Amygdala (tissue), 56 donors: ENCODE measurements at places on chromosomes 11 and 22.

GRCh38 chr11:121018746-121019145 lies 5.2 kb upstream of the TBCEL start:
- no peak for DNase-seq

DNA sequence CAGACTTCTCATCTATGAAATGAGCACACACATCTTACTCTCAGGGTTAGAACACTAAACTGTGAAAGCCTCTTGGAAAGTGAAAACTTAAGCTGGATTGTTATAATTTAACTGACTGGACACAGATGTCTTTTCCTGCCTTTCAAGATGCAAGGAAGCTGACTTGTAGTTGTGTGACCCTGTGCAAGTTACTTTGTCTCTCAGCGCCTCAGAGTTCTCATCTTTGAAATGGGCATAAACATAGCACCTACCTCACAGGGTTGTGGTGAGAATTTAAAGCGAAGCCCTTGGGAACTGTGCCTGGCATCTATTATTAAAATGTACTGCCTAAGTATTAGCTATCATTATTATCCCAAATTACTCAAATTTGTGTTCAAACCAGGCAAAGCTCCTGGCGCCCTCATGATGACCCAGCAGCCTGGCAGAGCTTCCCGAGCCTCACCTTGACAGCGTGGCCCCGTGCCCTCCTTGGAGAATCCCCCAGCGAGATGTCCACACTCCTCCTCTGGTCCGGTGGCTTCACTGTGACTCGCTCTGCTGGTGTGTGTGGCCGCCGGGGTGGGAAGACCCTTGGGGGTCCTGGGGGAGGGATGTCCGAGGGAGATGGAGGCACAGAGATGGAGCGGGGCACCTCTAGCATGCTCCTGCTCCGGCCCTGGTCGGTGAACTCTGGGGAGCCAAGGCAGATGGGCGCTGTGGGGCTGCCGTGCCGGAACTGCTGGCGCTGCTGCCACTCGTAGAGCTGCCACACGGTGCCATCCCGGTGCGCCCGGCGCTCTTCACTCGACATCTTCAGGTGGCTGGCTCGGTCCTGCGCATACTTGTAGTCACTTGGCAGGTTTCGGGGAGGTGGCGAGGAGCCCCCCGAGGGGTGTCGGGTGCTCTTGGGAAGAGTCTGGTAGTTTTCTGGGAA lies 78.2 kb downstream of the C11orf58 start:
- DNase-seq: no peak

DNA sequence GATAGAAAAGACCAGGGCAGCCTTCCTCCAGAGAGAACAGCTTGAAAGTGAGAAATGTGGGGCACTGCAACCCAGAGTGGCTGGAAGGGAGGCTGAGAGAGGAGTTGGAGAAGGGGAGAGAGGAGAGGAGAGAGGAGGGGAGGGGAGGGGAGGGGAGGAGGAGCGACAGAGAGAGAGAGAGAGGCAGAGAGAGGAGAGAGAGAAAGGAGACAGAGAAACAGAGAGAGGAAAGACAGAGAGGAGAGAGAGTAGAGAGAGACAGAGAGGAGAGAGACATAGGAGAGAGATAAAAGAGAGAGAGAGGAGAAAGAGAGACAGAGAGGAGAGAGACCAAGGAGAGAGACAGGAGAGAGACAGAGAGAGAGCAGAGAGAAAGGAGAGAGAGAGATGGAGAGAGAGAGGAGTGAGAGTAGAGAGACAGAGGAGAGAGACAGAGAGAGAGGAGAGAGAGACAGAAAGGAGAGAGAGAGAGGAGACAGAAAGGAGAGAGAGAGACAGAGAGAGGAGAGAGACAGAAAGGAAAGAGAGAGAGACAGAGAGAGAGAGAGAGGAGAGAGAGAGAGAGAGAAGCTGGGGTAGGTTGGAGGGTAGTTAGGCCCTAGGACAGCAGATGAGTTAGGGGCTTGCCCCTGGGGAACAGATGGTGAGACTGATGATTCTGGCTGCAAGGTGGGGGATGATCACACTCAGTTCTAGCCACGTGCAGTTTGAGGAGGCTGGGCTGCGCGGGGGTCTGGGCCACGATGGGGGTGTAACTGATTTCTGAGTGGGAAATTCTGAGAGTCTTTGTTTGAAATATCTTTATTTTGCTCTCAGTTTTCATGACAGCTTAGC lies 8.5 kb upstream of the SCYL1 start:
- DNase-seq: no peak

DNA sequence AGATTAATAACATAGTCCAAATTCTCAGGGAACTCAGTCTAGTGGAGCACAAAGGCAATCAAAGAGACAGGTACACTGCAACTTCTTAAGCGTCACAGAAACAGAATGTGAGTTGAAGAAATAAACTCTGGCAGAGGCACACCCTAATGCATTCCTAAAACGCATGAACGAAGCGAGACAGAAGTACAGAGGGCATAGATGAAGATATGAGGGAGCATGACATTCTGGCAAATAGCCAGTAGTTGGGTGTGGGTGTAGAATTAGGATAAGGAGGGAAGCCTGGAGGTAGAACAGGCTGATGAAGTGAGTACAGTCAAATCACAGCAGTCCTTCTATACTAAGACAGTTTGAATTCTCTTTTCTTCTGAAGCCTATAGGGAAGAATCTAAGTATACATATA lies 838.7 kb upstream of the API5 start:
- DNase-seq: no peak

- no peak for DNase-seq
These were observed 242.3 kb downstream of the SWAP70 start for GRCh38 chr11:9905960-9906791.

DNA sequence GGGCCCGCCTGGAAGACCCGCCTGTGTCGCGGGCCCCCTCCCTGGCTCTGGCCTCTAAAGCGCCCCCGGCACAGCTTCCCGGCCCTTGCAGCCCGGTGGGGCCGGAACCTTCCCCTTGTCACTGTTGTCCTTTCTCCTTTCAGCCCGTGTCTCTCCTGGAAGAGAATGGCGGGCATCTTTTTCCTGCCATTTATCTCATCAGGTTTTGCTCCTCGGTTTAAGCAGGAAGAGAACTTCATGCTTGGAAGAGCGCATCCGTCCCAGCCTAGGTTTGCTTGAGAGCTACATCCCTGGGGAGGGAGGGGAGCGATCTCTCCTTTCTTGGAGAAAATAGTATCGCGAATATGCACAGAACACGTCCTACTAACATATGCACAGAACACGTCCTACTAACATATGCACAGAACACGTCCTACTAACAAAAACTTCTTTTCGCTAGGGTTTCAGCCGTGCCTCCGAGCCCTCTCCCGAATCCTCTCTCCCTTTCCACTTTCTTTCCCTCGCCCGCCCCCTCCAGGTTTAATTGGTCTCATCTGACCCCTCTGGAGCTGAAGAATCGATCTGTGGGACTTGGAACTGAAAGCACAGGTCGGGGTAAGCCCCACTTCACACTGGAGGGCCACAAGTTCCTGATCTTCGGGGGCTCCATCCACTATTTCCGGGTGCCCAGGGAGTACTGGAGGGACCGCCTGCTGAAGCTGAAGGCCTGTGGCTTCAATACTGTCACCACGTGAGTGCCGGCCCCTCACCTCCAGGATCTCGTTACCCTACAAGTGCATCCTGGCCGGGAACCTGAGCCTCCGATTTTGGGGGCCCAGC lies 1.2 kb downstream of the GLB1L3 start:
- DNase-seq: no peak

GRCh38 chr22:44221710-44222475 lies 41.2 kb downstream of the PARVG start:
- DNase-seq: no peak

GRCh38 chr22:38202437-38203089 lies 769 bp downstream of the MAFF start:
- DNase-seq: peak; percentile 40

GRCh38 chr22:20946080-20946986 lies 20.7 kb upstream of the AIFM3 start:
- no peak for DNase-seq

DNA sequence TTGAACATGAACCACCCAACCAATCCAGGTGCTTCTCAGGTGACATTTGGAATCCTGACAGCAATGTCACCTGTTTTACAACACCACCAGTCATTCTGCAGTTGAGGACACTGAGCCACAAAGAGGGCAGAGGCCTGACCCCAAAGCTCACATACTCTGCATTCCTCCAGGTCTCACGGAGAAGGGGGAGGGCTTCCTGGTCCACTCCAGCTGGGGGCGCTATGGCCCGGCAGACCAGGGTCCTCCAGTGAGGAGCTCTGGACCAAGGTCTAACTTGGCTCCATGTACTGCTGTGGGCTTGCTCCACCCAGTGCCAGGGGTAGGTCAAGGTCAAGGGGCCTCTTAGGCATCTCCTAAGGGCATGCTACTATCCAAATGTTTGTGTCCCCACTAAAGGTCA lies 1.5 kb upstream of the PNPLA3 start:
- no peak for DNase-seq

GRCh38 chr22:42716649-42717127 lies 4.0 kb downstream of the A4GALT start:
- no peak for DNase-seq

GRCh38 chr11:13339195-13340153 lies 61.9 kb downstream of the BMAL1 start:
- DNase-seq: no peak

- no peak for DNase-seq
These were observed 118.1 kb downstream of the BBOX1 start for GRCh38 chr11:27158456-27159334.
